Epithelial cell of prostate (primary cell): ENCODE measurements at places on chromosomes 2 and 18.

DNA sequence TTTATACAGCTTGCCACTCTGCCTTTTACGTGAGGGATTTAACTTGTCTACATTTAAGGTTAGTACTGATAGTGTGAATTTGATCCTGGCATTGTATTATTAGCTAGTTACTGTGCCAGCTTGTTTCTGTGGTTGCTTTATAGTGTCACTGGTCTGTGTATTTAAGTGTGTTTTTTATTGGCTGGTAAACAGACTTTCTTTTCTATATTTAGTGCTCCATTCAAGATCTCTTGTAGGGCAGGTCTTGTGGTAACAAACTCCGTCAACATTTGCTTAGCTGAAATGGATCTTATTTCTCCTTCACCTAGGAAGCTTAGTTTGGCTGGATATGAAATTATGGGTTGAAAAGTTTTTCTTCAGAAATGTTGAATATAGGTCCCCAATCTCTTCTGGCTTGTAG lies 1971.0 kb upstream of the LRRTM1 start:
- DNase-seq: no peak

DNA sequence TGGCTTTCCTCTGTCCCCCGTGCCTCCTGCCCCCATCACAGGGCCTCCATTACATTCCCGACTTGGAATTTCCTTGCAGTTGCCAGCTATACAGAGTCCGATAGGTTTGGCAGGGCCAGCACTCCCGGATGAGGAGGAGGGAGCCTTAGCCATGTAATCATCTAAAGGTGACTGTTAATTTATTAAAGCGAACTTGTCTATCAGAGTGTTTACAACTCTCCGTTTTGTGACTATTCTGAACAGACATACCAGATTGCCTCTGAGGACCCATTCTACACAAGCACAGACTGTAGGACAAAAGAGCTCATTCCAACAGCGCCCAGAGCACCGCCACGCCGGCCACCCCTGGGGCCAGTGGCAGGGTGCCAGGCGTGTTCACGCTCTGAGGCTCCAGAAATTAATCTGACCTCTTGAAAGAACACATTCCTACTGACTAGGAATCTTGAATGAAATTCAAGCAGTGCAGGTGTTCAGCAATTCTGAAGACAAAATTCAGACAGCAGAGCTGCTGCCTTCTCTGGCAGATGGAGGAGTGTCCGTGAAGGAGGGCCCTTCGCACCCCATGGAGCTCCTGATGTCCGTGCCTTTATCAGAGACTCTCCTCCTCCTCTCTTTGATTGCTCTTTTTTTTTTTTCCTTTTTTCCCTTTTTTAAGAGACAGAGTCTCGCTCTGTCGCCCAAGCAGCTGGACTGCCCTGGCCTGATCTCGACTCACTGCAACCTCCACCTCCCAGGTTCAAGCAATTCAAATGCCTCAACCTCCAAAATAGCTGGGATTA lies 58.1 kb upstream of the RALBP1 start:
- no peak for DNase-seq

GRCh38 chr2:213627054-213627710 lies 342.9 kb downstream of the SPAG16 start:
- DNase-seq: no peak

DNA sequence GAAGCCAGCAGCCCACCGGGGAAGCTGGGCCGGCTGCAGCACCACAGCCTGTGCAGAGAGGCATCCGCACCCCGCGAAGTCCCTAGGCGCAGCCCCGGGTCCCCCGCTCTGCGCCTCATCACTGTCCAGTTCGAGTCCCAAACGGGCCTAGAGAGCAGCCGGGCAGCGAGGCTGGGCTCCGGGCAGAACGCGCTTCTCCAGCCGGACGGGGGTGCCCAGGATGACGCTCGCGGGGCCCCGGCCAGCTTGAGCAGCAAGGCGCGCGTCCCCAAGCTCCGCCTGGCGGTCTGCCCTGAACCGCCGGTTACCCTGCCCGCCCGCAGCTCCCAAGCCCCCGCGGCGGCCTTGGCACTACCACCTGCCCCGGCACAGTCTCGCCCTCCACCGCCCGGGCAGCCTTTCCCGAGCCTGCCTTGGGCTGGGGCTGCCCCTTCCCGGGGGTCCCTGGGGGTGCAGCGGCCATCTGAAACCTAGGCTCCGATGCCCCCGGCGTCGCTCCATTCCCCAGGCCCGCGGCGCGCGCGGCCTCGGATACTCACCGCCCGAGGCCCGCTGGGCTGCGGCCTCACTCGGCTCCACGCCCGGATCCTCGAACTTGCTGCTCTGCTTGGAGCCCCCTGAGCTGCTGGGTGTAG lies 591 bp downstream of the SLC16A14 start:
- no peak for DNase-seq

- DNase-seq: no peak
Measured at GRCh38 chr2:238613610-238614009, 186.9 kb downstream of the ASB1 start.

DNA sequence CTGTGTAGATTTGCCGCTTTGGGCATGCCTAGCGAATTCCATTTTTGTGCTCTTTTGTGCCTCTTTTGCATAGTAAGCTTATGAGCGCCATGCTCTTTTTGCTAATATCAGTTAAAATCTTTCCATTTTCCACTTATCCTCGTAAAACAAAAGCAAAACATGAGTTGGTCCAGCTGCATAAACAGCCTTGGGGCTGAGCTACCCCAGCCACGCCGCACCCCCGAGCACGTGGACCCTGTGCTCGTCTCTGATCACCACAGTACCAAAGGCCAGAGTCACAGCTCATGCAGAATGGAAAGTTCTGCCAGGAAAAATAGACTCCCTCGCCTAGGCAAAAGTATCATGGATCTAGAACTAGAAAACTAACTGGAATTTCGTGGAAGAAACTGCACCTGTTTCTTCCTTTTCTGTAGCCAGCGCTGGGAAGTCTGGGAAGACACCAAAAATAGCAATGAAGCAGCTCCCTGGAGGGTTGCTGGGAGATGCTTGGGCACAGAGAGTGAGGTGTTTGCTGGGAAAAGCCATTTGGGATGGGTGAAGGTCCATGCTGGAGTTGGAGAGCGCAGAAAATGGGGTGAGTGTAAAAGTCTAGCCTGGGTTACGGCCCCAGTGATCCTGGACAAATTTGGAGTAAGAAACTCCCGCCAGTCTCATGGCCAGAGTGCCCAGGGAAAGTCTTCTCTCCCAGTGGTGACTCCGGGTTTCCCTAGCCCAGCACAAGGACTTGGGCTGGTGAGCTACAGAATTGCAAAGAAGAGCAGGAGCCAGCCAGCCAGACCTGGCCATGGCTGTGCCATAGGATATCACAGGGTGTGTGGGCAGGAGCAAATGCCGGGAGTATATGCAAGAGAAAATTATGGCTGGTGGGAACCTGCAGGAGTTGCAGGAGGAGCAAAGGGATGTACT lies 218.4 kb downstream of the GBX2 start:
- no peak for DNase-seq

GRCh38 chr18:10067670-10068659 lies 154.1 kb downstream of the VAPA start:
- no peak for DNase-seq

- no peak for DNase-seq
Measured at GRCh38 chr2:171583566-171583965, 61.3 kb downstream of the CYBRD1 start.

- no peak for DNase-seq
Measured at GRCh38 chr2:152099367-152100050, 665 bp upstream of the CACNB4 start.

DNA sequence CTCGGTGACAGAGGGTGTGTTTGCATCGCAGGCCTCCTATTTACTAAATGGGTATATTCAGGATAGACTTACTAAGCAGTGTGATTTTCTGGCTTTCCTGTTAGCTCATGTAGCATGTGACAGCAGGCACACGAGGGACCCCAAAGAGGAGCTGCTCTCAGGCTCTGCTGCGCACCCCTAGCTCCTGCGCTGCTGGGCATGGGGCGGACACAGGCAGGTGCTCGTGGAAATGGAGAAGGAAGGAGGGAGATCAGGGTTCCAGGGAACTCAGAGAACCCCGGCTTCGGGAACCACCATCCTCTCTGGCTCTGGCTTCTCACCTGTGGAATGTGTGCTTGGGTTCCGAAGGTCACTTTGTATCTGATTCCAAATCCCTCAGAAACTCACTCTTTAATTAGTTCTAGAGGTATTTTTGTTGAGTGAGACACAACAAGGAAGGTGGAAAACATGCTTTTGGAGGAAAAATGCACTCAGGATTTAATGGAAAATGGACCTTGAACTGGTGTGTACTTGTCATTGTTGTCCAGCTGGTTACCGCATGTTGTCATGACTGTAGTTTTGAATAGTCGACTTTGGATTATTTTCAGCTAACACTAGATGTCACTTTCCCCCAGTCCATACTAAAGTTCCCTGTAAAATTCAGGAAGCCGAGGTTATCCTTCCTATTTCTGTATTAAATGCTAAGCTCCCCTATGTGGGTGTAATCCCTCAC lies 3.5 kb downstream of the SNTG2 start:
- no peak for DNase-seq

DNA sequence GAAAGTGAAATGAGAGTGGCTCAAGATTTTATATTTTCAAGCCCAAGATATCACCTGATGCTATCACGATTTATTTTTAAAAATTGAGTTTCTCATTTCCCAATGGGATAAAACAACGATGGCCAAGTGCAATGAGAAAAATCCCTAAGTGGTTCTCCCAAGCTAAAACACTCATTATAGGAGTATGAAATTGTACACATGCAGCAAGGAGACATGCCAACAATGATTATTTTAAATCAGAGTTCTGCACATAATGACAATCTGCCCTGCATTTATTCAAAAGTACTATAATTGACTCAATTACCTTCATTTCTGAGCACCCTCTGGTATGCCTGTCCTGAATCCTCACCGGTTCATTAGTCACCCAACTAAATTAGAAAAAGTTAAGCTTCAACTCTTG lies 12.7 kb downstream of the CYTIP start:
- DNase-seq: no peak

DNA sequence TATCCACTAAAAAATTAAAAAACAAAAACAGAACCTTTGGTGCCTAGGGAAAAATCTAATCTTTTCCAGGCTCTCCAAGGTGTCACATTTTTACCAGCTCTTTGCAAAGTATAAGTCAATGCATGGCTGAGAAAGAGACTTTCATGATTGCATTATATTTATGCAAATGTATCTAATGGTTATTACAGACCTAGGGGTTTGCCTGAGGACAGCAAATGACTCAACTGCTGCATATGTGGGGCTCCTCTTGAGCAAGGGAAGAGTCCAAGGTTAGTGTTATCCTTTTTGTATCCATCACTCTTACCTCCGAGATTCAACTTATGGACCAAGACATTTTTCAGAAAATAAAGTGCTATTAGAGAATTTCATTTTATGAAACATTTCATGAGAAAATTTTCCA lies 33.9 kb upstream of the RMP24 start:
- no peak for DNase-seq

DNA sequence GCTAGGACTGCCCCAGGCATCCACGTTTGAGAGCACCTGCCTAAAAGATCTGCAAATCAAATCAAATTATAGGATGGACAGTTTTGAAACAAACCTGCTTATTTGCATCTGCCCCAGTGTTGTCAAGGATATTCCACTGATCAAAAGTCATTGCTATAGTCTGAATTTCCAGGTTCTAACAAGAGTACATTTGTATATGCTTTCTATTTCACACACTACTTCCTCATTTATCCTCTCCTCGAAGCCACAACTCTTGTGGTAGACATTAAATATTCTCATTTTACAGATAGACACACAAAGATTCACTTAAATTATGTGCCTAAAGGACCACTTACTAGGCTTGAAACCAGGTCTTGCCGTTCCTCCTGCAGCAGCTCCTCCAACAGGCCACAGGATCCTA lies 11.9 kb upstream of the TET3 start:
- no peak for DNase-seq

DNA sequence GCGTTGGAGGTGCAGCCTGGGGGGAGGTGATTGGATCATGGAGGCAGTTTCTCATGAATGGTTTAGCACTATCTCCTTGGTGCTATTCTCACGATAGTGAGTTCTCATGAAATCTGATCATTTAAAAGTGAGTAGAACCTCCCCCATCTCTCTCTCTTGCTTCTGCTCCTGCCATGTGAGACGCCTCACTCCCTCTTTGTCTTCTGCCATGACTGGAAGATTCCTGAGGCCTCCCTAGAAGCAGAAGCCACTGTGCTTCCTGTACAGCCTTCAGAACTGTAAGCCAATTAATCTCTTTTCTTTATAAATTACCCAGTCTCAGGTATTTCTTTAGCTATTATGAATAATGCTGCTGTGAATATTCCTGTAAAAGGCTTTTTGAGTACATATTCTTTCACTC lies 52.9 kb downstream of the SERPINB7 start:
- DNase-seq: no peak

GRCh38 chr2:105180491-105180972 lies 61.0 kb upstream of the GPR45 start:
- no peak for DNase-seq

GRCh38 chr2:67658820-67659219 lies 261.7 kb downstream of the ETAA1 start:
- DNase-seq: no peak

- no peak for DNase-seq
Measured at GRCh38 chr2:11393711-11394236, 49.3 kb upstream of the ROCK2 start.

- no peak for DNase-seq
Measured at GRCh38 chr2:45918463-45919159, 267.1 kb downstream of the PRKCE start.
